ENCODE measurements at places on chromosomes 4 and X.

DNA sequence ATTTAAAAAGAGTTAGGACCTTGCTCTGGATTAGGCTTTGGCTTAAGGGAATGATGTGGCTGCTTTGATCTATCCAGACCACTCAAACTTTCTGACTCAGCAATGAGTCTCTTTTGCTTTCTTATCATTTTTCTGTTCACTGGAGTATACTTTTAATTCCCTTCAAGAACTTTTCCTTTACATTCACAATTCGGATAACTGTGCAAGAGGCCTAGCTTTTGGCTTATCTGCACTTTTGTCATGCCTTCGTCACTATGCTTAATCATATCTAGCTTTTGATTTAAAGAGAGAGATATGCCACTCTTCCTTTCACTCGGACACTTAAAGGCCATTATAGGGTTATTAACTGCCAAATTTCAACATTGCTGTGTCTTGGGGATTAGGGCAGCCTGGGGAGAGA lies 147.9 kb downstream of the DCHS2 start:
- no peak for DNase-seq

GRCh38 chrX:115912372-115912897 lies 258.1 kb upstream of the AGTR2 start:
- DNase-seq, result no peak

- no peak for DNase-seq
These were observed 11.9 kb downstream of the BMX start for GRCh38 chrX:15512401-15512965.

DNA sequence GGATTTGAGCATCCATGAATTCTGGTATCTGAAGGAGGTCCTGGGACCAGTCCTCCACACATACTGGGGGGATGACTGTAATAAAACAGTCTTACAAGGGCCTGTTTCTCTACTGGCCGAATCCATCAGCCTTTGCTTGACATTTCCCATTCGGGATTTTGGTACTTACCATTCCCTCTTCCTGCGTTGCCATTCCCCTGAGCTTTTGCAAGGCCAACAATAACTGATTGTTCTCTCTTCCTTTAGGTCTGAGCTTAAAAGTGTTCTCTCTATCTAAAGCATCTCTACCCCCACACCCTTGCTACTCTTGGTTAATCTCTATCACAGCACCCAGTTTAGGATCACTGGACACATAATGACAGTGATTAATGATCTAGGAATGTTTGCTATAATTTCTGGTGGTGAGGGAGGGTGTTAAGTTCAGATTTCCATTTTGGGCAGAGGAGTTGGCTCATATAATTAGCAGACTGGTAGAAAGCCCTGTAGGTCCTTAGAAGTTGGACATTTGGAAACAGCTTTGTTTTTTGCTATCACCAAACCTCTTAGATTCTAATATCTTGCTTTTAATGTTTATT lies 29.4 kb downstream of the TMA16 start:
- DNase-seq, result no peak

DNA sequence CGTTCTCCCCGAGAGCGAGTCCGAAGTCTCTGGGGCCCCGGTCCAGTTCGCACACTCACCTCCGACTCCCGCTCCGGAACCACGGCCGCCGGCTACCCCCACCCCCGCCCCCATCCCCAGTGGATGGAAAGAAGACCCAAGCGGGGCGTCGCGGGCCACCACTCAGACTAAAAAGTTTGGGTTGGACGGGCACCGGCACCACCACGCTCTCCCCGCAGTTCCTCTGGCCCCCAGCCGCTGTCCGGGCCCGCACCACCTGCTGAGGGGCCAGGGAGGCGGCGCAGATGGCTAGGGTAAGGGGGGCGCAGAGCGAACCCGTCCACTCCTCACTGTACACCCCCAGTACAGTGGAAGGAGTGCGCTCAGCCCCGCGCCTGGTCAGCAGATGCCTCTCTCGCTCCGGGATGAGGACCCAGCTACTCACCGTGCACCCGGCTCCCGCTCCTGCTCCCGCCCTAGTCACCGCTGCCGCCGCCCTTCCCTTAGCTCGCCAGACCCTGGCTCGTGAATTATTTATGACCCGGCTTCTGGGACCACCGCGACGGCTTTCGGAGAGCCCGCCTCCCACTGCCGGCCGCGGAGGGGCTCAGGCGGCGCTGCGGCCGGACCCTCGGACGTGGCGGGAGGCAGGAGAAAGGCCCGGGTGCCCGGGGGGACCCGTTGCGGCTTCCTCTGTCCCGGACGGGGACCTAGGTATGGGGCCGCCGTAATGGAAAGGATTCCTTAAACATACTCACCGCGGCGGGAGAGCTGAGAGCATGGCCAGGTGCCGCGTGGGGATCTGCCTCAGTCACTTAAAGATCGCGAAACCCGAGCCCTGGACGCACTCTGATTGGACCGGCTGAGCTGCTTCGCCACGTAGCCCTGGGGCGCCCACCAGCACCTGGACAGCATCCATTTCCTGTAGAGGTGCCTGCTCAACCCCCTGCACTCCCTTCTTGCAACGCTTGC lies at the start of gene PROM1:
Gene PROM1 (minus strand): TSS at position 783 of the 951 bp plus-strand sequence. CDS start 8,117 bp downstream, outside the sequence.
- no peak for DNase-seq

- no peak for DNase-seq
These were observed 649.6 kb upstream of the DIPK2B start for GRCh38 chrX:45850197-45850774.

DNA sequence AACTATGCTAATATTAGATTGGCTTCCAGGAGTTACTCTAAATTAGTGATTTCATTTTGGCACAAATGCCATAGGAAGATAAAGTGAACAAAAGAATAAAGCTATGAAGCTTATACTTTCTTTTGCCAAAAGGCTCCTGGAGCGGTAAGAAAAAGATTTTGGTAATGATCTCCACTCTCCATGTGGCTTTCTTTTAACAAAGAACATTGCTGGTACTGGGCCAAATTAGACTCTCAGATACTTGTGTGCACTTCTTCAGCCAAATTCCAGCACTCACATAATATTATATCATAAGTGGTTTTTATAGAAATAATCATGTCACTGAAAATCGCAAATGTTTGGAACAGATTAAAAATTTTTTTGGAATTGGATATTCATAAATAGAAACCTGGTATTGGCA lies 142.4 kb upstream of the FGF13 start:
- DNase-seq, result no peak

DNA sequence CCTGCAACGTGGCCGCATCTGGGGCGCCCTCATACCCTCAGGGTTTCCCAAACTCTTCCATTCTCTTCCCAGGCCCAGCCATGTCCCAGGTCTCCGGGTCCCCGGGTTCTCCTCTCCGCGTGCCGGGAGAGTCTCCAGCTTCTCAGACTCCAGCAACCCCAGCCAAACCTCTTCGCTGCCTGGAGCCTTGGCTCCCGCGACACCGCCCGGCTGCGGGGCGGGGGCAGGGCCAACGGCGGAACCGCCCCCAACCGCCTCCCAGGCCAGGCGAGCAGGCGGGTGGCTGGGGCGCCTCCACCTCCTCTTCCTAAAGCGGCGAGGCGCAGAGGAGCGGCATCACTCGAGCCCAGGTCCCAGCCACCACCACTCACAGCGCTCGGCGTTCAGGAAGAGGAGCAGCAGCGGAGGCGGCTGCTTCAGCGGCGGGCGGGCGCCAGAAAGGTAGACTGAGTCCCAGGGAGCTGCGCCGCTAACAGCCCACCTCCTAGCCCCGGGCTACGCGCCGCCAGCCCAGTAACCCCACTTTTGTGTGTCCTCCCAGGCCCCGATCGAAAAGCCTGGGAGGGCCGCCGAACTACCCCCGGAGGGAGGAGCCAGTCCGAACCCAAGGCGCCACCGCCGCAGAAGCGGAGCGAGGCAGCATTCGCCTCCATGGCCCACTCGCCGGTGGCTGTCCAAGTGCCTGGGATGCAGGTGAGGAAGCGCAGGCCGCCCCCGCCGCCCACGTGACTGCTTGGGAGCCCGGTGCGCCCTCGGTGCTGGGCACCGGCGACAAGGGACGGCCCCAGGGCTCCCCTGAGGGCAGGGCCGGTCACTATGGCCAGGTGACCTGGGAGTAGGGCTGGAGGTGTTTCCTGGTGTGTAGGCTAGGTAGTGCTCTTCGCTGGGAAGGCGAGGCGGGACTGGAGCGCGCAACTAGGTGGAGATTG lies at the start of gene STK26:
Gene STK26 (plus strand): TSS at position 336 of the 929 bp plus-strand sequence. CDS start 316 bp downstream, at position 652.
- DNase-seq, result peak; percentile 20

GRCh38 chrX:44344194-44344593 lies 722 bp upstream of the EFHC2 start:
- no peak for DNase-seq

DNA sequence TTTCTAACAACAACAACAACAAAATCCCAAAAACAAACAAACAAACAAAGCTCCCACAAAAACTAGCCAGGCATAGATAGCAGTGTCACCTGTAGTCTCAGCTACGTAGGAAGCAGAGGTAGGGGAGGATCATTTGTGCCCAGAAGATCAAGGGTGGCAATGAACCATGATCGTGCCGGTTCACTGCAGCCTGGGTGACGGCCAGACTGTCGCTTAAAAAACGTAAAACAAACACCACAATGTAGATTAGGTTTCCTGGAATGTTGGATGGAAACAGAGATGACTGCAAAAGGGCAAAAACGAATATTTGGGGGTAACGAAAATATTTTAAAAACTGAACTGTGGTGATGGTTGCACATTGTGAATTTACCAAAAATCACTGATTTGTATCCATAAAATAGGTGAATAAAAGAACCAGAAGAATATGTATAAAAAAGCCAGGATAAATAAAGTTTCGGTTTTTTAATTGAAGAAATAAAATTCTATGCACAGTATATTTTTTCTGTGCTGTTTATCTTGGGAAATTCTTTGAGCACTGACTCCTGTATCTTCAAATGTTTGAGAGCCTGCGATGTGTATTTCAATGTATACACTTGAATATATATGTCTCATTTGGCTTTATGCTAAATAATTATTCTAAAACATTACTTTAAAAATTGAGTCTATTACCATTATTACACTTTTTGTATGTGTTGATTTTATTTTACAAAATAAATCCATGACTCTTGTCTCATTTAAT lies 1477.0 kb downstream of the PCDH7 start:
- no peak for DNase-seq

DNA sequence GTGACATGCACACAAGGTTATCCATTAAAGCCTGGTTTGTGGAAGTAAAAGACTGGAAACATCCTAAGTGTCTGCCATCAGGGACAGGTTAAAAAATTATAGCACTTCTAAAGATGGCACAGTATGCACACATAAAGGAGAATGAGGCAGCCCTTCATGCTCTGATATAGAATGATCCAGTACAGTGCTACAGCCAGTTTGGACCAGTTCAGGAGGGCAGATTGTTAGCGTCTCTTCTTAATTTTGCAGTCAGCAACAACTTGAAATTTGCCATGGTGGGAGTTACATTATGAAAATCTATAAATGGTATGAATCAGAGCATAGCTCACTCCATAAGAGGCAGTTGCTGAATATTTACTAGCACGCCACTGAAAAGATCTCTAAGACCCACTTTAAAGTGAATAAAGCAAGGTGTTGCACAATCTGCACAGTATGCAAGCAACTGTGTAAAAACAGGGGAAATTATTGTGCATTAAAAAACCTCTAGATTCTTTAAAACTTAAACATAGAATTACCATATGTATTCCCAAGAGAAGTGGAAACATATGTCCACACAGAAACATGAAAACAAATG lies 20.3 kb upstream of the SOD3 start:
- DNase-seq, result no peak

GRCh38 chrX:39196192-39197102 lies 395.2 kb downstream of the MID1IP1 start:
- no peak for DNase-seq

DNA sequence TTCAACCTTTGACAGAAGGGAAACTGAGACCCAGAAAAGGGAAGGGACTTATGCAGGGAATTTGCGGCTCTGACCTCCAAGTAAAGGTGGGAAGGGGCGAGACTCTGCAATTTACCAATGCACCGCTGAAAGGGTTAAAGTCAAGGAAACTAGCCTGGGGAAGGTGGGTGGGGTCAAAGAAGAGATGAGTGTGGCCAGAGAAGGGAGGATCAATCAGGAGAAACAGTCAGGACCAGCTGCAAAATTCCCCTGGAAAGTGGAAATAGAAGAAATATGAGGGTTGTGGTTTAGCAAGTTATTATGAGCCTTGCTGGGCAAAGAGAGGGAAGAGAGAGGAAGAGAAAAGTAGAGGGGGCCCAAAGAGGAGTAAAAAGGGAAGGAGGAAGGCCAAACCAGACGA lies 30.5 kb downstream of the STARD8 start:
- no peak for DNase-seq

GRCh38 chr4:153257991-153258390 lies 53.7 kb downstream of the TRIM2 start:
- DNase-seq, result no peak

DNA sequence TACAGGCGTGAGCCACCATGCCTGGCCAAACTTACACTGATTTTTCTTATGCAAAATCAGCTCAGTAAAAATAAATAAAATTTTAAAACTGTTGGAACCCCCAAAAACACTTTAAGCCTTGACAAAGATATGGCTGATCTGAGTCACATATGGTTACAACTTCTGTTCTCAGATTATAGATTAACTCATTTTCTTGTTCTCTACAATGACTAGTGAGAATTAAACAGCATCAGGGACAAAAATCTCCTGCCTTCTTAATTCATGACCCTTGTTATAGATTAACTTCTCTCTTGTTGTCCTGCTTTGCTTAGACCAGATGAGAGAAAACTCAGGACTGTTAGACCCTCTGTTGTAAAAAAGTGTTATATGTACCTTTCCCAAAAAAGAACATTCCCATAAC lies 24.2 kb upstream of the EXOC1L start:
- DNase-seq, result no peak

GRCh38 chrX:19810006-19810774 lies 77.2 kb downstream of the SH3KBP1 start:
- no peak for DNase-seq
